ENCODE measurements at places on chromosomes 4 and X. TPM values are rescaled to one million over a fixed set of nuclear protein-coding genes. Genes with fewer than 3 reads are reported as not detected.

- no peak for DNase-seq
Measured at GRCh38 chr4:128601991-128602695, 207.4 kb upstream of the JADE1 start.

GRCh38 chr4:48661391-48661790 is 118.7 kb downstream of the FRYL start:
- DNase-seq, result no peak

The UGT2A2 gene
- total RNA-seq, result not detected

- DNase-seq, result no peak
Measured at GRCh38 chrX:84335121-84335520, 147.1 kb upstream of the RPS6KA6 start.

DNA sequence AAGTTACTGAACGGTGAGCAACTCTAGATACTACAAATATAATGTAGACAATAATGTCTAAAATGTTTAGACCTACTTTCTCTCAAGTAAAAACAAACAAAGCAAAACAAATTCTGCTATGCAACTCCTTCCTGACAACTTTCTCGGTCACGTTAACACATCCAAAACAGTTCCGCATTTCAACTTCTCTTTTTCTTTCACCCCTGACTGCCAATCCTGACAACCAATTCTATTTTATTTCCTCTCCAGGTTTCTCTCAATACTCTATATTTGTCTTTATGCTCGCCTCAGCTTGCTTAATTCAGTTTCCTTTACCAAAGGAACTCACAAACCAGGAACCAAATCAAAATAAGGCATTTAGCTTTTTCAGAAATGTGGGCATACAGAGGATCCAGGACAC is 513.0 kb downstream of the FSTL5 start:
- DNase-seq, result no peak

DNA sequence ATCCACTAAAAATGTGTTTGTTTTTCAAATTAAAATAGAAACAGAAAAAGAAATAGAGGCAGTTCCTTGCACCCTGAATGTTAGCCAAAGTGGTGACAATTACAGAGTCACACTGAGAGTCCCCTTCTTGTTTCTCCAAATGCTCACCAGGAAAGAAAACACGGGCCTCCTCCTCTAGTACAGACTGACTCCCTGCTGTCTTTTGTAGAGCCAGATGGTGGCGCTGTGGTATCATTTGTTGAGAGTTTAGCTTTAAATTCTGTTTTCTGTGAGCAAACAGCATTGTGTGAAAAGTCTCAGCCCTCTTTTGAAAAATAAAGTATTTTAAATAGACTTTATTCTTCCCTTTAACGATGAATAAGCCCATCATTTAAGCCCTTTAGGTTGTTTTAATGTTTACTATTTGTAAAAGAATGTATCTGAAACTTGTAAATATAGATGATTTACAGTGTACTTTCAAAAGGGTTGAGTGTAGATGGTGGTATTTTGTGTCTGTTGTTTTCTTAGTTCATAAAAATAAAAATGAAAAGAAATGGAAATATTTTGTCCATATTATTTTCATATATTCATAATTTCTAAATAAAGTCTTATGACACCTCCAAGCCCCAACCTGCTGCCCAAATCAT is 36.9 kb upstream of the ATOH1 start:
- DNase-seq, result peak; percentile 28

The EDA gene
- 2.3 TPM for total RNA-seq

Measured in left colon (tissue), 2 donors.